A549 (cell line): ENCODE measurements at places on chromosomes 6 and 20. TPM values are rescaled to one million over a fixed set of nuclear protein-coding genes. Genes with fewer than 3 reads are reported as not detected.

GRCh38 chr20:36400909-36401735 is 95.0 kb downstream of the DLGAP4 start:
- DNase-seq = no peak

GRCh38 chr6:57163956-57164355 is 8.2 kb upstream of the BAG2 start:
- no peak for DNase-seq

GRCh38 chr20:5077761-5078387 is 41.9 kb downstream of the PCNA start:
- DNase-seq = no peak

DNA sequence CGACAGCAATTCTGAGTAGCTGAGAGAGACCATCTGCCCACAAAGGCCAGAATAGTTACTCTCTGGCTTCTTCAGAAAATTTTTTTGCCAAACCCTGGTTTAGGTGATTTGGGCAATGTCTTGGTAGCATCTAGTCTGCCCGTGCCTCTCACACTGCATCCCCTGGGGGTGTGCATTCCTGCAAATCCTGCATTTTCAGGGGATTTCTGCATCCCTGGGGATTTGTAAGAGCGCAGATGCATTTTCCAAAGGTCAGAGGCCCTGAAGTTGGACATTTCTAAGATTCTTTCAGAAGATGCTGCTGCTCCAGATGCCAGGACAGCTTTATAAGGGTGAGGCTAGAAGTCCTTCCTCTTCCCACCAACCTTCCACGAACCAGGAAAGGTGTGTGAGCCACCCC is 4.0 kb downstream of the CST9 start:
- DNase-seq = no peak

GRCh38 chr6:107729098-107729497 is 95.0 kb downstream of the SCML4 start:
- DNase-seq = no peak

- no peak for DNase-seq
Measured at GRCh38 chr6:65064844-65065243, 642.2 kb downstream of the EYS start.

DNA sequence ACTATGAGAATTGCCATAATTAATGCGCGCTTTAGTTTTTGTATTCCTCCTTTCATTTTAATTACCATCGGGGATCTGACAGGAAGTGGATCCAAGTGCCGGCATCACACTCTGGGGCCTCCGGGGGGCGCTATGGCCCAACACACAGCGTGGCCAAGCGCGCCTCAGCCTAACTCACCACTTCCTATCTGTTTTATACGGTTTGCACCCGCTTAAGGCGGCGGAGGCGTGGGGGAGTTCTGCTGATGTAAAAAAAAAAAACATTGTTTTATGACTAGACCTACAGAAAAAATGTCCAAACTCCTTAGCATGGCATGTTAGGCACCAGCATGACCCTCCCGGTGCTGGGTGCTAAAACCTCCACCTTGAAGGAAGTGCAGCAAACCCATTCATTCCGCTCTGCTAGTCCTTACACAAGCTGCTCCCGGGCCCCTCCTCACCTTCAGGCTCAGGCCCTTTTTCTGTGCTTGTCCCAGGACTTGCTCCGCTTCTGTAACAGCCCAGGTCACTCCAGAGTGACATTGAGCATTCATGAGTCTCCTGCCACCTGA is 4.5 kb upstream of the EBF4 start:
- DNase-seq = peak; percentile 59

- DNase-seq = no peak
Measured at GRCh38 chr20:12722091-12722490, 286.7 kb upstream of the SPTLC3 start.

DNA sequence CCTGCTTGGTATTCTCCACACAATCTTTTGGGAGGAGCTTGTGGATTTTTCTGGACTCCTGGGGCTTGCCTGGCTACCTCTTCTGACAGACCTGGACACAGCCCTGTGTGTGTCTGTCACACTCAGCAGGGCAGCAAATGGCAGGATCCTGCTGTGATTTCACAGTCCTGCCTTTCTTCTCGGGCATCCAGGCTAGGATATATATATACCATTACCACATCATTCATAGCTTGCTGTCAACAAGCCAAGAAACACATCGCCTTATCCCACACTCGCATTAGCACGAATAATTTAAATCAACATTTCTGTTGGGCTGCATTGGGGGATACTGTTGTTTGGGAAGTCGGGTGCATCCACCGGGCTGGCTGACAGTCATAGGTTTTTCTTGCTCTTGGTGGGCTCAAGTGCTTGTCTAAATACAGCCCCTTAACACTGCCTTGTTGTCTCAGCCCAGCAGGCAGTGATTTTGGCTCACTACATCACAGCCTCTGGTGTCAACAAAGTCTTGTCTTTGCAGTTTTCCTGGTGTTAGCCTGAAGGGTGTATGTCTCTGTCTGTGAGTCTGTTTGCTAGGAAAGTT is 154.9 kb upstream of the FERMT1 start:
- no peak for DNase-seq

PRICKLE4 gene
- 0.95 to 1.6 TPM (median 1.5 TPM) in 3 replicates for polyA plus RNA-seq

DOK5 gene
- not detected in 3 replicates for polyA plus RNA-seq

PRSS35 gene
- 0.51 to 2.0 TPM (median 1.9 TPM) in 3 replicates for polyA plus RNA-seq

IL17F gene
- not detected in 3 replicates for polyA plus RNA-seq

LY6G6F gene
- not detected in 3 replicates for polyA plus RNA-seq

MEI4 gene
- polyA plus RNA-seq = not detected in 3 replicates
